ENCODE measurements at places on chromosomes 5 and 9.
A peak's percentile ranks its signal among the peaks of the same experiment; 100 is the strongest.

- DNase-seq, result no peak
Observed at GRCh38 chr5:105593011-105593760, 2030.6 kb upstream of the NUDT12 start.

DNA sequence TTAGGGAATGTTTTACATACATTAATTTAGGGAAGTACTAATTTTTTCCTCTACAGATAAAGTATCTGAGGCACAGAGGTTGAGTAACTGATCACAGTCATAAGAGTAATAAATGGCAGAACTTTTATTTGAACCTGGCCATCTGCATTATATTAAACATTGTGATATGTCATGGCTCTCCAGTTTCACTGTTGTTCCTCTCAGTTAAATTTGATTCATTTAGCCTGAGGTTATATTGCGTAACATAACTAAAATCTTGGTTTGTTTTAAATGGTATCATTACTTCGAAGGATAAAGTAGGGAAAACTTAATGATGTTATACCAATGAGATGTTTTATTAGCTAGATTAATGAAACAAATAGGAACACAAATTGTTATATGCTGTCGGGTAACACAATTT lies 284.4 kb downstream of the KDM4C start:
- DNase-seq, result no peak

GRCh38 chr9:135896205-135896604 lies 11.1 kb downstream of the CAMSAP1 start:
- DNase-seq, result no peak

DNA sequence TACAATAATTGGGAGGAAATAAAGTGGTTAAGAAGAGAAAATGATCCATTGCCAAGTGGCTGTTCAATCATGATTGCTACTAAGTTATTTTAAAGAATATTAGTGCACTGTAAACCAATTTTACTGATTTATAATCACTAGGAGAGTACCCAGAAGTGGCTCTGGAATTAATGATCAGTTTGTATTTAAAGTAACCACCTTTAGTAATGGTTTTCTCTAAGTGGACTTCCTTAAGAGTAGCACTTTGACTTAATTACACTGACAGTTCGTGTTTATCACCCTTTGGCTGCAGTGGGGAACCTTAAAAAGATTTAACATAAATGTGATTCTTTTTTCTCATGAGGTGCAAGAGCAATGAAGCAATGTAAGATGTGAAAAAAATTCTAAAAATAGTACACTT lies 310.8 kb downstream of the CDH12 start:
- DNase-seq, result no peak

- DNase-seq, result no peak
Observed at GRCh38 chr5:45696206-45696836, at the start of gene HCN1. HCN1 (minus strand) TSS chr5:45696380.

GRCh38 chr9:129649726-129650679 lies 8.1 kb upstream of the ASB6 start:
- no peak for DNase-seq

- DNase-seq, result no peak
Observed at GRCh38 chr9:117936185-117937130, 232.3 kb downstream of the TLR4 start.

GRCh38 chr5:43396762-43397304 lies 15.4 kb downstream of the CCL28 start:
- DNase-seq, result peak; percentile 21

GRCh38 chr5:1051366-1051720 lies 42.7 kb downstream of the NKD2 start:
- no peak for DNase-seq

- no peak for DNase-seq
Observed at GRCh38 chr5:129609710-129610109, 138.2 kb upstream of the MINAR2 start.

GRCh38 chr5:163161512-163161911 lies 275.9 kb upstream of the CCNG1 start:
- DNase-seq, result no peak

DNA sequence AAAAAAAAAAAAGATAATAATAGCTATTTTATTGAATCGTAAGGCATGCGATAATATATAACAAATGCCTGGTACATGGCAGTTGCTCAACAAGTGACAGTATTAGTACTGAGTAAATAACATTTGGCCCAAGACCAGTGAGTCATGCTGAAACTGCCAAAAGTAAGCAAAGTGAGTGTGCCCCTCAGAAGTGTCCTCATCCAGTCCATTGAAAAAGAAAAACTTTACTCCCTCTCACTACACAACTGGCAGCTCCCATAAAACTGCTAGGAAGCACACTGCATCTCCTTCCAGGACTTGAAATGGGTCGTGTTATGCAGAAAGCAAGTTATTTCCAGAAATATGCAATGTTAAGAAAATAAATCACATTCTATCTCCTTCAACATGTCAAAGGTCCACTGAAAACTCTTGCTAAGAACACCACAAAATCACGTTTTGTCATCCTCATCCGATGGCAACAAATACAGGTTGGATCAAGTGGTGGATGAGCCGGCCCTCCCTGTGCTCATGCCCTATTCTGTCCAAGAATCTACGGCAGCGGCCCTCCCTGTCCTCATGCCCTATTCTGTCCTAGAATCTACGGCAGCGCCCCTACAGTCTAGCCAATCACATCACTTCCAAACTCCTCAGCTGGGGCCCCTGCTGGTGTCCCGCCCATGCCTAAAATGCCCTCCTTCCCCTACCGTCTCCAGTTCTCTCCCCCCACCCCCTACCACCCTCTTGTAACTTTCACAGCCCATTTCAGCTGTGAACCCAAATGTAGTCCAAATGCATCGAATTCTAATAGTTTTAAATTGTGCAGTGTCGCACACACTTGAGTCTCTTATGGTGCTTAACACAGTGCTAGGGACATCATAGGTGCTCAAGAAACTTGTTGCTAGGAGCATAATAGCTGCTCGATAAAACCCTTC lies 12.5 kb downstream of the PTCH1 start:
- DNase-seq, result no peak

- DNase-seq, result peak; percentile 1
Observed at GRCh38 chr9:112112941-112113681, 62.0 kb downstream of the SUSD1 start.

DNA sequence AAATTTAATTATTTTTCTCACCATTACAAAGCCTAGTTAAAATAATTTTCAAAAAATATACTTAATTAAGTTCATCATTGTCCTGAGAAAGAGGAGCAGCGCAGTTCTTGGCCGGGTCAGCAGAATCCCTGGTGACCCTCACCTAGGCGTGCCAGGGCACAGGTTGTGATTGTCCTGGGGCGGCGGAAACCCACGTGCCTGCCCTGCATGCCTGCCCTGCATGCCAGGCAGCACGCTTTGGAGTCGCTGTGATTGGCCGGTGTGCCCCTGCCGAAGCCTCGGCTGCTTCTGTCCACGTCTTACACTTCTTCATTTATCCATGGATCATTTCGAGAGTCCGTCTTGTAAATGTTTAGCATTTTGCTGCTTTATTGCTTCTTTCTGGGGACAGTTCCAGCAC lies 25.6 kb downstream of the SLC12A2 start:
- no peak for DNase-seq

- no peak for DNase-seq
Observed at GRCh38 chr9:124128568-124129166, 117.1 kb downstream of the LHX2 start.

DNA sequence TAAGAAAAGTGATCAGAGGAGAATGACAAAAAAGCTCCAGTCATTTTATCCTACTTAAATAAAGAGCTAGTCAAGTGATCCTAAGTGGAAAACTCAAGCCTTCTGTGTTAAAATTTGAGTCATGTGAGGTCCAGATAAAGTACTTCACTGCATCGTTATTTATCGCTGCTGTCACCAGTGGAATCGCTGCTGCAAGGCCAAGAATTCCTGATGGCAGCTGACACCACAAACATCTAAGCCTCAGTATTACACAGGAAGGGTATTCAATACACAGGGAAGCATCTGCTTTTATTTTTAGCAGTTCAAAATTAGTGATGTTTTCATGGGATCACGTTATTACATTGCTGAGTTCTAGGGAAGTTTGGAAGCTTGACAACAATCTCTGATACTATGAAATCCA lies 190.3 kb downstream of the GOLPH3 start:
- no peak for DNase-seq

- DNase-seq, result no peak
Observed at GRCh38 chr5:81908771-81909170, 63.1 kb upstream of the ATG10 start.

DNA sequence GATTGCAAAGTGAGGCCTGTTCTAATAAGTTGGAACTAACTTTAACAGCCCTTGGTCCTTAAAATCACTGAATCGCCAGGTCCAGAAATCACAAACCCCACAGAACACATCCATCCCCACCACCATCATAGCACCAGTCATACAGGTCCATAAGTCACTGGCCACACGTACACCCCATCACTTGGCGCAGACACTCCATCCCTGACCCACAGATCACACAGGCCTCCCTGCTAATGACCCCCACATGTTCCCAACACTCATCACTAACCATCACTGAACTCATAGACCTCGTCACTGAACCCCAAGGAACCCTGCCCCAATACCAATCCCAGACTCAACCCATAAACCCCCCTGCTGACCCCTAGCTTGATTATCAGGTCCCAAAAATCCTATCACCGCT lies 41.2 kb upstream of the ZNF300 start:
- no peak for DNase-seq

GRCh38 chr5:181255836-181256578 lies 4.9 kb downstream of the TRIM52 start:
- DNase-seq, result no peak

DNA sequence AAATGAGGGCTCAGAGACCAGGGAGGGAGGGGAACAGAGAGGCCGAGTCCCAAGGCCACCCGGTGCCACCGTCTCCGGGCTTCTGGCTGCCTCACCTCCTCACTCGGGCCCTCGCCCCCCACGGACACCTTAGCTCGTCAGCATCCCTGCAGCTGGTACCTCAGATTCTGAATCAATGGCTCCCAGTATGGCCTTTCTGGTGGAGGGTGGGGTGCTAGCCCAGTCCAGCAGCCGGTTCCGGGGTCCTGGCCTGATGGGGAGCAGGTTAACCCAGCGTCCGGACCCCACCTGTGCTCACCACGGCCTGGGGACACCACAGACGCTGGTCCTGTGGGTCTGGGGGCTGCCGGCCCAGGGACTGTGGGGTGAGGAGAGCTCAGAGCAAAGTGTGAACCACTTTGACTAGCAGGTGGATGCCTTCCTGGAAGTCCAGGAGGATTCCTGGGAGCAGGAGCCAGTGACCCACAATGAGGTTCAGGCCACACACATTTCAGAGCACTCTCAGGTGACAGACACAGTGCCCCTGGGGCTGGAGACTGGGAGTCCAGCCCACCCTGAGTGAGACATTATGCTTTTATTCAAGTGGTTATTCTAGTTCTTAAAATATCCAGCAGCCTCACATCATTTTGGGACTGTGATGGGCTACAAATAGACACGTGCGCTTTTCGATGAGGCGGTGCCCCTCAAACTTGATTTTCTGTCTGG lies 53.3 kb downstream of the AHRR start:
- no peak for DNase-seq

DNA sequence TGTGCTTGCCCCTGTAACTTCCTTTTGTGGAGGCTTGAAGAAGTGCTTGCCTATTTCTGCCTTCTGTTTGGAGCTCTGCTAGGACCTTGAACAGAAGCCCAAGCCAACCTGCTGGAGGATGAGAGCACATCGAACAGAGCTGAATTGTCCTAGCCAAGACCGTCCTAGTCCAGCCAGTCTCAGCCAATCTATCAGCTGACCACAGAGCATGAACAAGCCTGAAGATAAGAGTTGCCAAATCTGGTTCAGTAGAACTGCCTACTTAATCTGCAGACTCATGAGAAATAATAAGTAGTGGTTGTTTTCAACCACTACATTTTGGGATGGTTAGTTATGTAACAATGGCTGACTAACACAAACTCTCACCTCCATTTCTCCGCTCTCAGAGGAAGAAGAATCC lies 4.4 kb upstream of the SNX2 start:
- DNase-seq, result no peak

GRCh38 chr5:35741971-35742370 lies 114.7 kb upstream of the IL7R start:
- no peak for DNase-seq

GRCh38 chr9:114206221-114206789 lies 51.0 kb downstream of the COL27A1 start:
- DNase-seq, result no peak

DNA sequence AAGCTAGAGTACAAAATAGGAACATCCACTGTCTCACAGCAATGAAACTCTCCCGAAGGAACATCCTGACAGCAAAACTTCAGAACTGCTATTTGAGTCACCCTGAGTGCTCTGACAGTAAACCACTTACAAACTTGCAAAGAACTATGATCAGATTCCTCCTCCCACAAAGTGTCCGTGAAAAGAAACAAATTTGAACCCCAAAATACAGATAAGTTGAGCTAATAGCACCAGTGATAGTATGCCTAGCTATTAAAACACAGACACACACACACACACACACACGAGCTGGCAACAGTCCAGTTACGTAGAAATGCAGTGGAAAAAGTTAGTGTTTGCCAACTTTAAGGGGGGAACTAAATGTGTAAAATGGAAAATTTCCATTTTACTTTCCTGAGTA lies 3.1 kb upstream of the GLIS3 start:
- DNase-seq, result no peak

GRCh38 chr5:107778647-107779046 lies 107.9 kb upstream of the EFNA5 start:
- DNase-seq, result no peak

DNA sequence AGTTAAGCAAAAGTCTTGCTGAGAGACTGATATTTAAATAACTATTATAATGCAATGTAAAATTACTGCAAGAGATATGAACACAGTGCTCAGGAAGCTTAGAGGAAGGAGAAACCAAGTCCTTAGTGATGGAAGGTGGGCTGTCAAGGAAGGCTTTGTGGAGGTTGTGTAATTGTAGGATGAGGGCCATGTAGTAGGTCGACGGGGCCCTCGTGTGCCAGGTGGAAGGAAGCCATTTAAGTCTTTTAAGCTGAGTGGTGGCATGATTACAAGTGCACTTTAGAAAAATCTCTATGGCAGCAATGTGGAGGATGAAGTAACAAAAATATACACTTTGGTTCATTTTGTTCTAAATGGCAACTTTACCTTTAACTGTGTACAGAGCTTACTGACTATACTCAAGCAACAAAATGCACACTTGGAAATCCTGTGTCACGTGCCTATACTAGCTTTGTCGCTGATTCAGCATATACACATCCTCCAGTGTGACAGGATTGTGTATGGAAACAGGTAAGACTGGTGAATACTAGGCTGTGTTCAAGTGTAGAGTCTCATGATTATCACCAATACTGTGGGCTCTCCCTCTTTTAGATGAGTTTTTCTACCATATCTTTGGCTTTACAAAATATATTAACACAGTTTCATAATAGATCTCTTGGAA lies 78.6 kb downstream of the TMC1 start:
- no peak for DNase-seq

DNA sequence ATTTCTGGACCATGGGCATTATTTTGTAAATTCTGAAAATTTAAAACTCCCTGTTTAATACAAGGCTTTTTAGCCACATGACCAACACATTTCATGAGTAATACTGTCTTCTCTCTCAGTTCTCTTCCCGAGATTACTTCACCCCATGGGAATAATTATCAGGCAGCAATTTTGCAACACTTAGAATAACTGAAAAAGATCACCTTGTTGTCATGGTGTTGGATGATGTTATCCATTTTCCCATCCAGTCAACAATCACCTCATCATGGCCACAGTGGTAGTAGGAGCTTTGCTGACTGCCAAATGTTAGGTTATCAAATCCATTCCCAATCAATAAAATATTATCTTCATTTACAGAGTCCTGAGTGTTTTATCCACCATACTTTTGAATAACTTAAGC lies 354.9 kb upstream of the ISL1 start:
- no peak for DNase-seq

All from T follicular helper cell (primary cell).